ENCODE measurements at places on chromosomes 13 and 19.
A peak's percentile ranks its signal among the peaks of the same experiment; 100 is the strongest.

- no peak for DNase-seq
Observed at GRCh38 chr13:43751624-43752023, 35.1 kb downstream of the ENOX1 start.

DNA sequence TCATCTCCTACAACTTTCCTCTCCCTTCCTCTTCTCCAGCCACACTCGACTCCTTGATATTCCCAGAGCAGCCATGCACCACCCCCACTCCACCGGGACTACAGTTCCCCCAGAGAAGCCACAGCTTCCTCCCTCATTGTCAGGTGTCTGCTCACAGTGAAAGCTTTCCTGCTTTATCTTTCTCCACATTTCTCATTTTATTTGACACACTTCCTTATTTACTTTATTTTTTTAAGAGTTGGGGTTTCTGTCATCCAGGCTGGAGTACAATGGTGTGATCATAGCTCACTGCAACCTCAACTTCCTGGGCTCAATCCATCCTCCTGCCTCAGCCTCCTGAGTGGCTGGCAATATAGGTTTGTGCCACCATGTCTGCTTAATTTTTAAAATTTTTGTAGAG is 464.6 kb downstream of the MYO16 start:
- DNase-seq, result no peak

DNA sequence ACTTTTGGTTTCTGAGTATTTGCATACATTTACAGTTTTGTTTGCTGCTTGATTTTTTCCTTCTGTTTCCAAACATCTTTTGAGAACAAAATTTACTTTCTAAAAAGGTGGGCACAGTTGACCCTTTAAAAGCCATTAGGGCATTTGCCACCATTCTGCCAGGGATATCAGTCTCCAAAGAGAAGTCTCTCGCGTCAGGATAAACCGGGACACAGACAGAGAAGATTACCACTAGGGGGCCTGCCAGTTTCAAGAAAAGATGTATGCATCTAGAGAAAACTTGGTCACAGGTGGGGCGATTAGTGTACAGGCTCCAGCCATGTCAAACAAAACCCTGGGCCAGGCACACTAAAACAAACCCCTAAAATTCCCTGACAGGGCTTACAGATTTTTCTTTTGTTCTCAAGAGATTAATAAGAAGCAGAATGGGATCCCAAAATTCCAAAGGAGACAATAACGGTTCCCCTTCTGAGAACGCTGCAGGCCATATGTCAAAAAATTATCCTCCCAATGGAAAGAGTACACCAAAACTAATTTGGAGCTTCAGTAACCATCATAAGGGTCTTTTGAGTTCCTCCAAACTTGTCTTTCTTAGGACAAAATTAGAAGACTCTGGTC is 10.7 kb upstream of the PABPC3 start:
- DNase-seq, result peak; percentile 54

DNA sequence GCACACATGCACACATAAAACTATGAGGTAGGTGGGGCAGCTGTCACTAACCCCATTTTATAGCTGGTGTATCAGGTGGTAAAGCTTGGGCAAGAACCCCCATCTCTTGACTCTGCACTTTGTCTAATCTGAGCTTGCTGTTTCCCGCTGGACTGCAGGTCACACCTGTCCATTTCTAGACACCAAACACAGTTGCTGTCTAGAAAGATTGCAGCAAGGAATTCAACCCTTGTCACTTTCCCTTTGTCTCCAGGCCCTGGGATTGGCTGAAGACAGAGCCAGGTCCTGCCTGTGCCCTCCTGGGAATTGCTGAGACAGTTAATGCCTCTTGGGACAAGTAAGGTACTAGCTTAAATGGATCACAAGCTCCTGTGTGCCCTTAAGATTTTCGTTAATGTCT is 83.8 kb downstream of the RNASEH2B start:
- DNase-seq, result no peak

GRCh38 chr13:38582133-38582532 is 104.7 kb upstream of the FREM2 start:
- peak; percentile 56 for DNase-seq

GRCh38 chr13:113836768-113837559 is 26.9 kb downstream of the GAS6 start:
- DNase-seq, result peak; percentile 75

GRCh38 chr13:25046274-25046984 is 49.5 kb upstream of the PABPC3 start:
- DNase-seq, result no peak

DNA sequence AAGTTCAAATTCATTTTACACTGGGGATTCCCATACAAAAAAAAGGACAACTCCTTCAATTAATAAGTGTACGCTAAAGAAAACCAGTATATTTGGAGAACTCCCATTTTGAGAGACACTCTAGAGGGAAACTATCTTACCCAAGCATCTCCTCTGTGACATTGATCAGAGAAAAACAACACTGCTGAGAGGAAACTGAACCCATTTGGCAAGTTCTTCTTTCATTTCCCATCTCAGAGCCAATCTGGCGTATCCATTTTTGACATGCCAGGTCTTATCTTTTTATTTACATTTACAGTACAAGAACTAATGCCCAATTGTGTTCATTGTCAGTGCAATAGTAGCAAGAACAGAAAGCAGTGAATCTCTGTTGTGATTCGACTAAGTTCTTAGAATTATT is 30.1 kb downstream of the LIG4 start:
- no peak for DNase-seq

DNA sequence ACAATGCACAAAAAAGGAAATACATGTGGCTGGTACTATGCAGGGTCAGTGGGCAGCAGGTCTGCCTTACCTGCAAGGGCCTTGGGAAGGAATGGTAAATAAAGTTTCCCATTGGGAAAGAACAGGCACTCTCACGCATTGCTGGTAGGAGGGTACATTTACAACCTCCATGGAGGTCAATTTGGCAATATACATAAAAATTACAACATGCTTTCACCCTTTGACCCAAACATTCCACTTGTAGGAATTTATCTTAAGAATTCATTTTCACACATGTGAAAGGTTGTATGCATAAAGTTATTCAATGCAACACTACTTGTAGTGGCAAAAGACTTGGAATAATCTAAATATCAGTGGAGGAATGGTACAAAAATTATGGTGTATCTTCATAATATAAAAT is 216.4 kb downstream of the DLEU7 start:
- no peak for DNase-seq

DNA sequence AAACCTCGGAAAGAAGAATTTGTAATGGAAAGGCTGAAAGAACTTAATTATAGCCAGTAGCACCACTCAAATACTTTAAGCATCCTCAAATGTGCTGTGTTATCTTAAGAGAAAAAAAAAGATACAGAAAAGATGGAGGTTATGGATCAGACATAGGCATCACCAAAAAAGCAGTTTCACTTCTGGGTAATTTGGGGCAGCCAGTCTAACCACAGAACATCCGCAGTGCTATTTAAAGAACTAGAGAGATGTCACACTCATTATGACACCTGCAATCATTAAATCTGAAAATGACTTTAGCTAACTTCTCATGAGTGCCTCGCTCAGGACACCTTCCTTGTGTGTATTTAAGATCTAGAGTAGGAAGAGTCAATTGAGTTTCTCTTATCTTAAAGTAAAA is 211.8 kb downstream of the RBM26 start:
- no peak for DNase-seq

DNA sequence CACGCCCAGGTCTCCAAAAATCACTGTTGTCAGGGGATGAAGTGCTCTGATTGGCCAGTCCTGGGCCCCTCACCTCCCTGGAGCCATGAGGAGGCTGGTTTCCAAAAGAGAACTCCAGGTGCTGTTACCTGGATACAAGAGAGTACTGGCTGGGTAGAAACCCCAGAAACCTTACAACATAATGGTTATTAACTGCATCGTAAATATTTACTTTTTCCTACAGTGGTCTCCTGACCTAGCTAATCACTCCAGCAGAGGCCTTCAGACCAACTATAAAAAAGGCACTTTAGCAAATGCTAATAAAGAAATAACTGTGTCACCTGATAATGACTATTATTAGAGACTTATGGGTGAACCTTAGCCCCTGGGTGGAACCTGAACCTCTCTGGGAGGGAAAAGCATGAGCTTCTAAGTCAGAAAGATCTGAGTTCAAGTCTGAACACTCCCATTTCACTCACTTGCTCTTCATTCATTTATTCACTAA is 1.5 kb upstream of the IGSF23 start:
- DNase-seq, result no peak

GRCh38 chr19:6568816-6569215 is 22.1 kb downstream of the CD70 start:
- DNase-seq, result no peak

Data from tibial nerve (tissue), 4 donors.